ENCODE measurements at places on chromosomes 3 and 15.
A peak's percentile ranks its signal among the peaks of the same experiment; 100 is the strongest.

- DNase-seq: no peak
Observed at GRCh38 chr15:25643120-25643519, 204.3 kb upstream of the UBE3A start.

GRCh38 chr3:169497567-169498257, 165.8 kb downstream of the MECOM start:
- DNase-seq: no peak

- peak; percentile 53 for DNase-seq
Observed at GRCh38 chr3:196968233-196969133, at the start of gene PIGZ. TSS of gene PIGZ (minus strand) at chr3:196968833. CDS start at chr3:196952031, 16,802 bp downstream.

DNA sequence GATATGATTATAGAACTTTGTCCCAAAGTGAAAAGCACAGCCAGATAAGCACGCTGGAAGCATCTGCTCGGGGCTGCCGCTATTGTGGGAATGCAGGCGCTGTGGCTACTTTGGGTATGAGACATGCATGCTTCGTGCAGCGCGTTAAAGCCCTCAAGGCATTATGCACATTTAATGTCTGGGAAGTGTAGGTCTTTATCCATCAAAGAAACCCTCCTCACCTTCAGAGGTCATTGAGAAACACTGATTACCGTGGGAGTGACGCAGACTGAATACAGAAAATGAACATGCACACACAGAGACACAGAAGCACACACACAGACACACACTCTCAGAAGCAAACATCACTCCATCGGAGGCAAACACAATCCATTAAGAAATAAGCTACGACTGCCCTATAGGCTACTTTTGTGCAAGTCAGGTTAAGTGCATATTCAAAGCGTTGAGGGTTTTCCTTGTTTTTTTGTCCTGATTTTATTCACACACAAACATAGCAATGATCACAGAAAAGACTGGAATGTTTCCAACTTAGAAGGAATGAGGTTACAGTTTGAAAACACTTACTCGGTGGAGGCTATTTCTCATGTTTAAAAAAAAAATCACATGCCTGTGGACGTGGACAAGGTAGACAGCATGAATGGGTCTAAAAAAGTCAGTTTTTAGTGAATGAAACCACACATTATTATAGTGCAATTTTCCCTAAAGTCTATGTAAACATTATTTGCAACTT, 68.5 kb downstream of the PLCH1 start:
- DNase-seq: no peak
